ENCODE measurements at places on chromosomes 12 and 14. TPM values are rescaled to one million over a fixed set of nuclear protein-coding genes. Genes with fewer than 3 reads are reported as not detected.

- no peak for DNase-seq
Observed at GRCh38 chr12:73187765-73188164, 915.6 kb downstream of the TRHDE start.

GRCh38 chr14:102759456-102760187 lies 17.6 kb upstream of the TRAF3 start:
- DNase-seq: no peak

DNA sequence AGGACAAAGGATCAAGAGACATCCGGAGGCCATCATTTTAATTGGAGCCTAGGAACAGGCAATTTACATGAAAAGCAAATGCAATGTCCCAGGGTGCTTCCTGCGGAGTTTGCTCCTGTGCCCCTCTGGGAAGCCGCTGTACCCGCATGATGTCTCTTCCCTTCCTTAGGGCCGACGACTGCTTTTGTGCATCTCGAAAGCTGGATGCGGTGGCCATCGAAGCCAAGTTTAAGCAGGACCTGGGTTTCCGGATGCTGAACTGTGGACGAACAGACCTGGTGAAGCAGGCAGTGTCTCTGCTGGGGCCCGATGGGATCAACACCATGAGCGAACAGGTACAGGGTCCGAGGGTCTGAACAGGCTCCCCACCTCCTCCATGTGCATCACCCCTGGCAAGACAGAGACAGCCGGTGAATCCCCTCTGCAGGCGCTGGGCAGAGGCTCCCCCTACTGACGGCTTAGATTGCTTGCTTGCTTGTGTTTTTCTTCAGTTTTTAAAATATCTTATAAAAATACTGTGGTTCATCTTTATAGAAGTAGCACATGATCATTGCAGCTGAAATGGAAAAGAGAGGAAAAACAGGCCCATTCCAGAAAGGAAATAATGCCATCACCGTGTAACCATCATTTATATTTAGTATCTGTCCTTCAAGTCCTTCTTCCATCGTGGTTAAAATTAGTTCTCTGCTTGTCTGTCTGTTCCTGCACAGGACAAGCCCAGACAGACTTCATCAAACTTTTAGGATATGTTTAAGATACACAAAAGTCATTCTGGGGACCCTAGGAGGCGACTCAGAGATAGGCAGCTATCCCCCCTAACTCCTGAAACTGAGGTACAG lies 75.4 kb upstream of the PWP1 start:
- no peak for DNase-seq

- DNase-seq: no peak
Observed at GRCh38 chr14:45787167-45787566, 534.2 kb upstream of the MIS18BP1 start.

GRCh38 chr14:75188520-75189268 lies 12.3 kb upstream of the TMED10 start:
- DNase-seq: no peak

GRCh38 chr12:47561746-47562145 lies 144.1 kb downstream of the RPAP3 start:
- no peak for DNase-seq

DNA sequence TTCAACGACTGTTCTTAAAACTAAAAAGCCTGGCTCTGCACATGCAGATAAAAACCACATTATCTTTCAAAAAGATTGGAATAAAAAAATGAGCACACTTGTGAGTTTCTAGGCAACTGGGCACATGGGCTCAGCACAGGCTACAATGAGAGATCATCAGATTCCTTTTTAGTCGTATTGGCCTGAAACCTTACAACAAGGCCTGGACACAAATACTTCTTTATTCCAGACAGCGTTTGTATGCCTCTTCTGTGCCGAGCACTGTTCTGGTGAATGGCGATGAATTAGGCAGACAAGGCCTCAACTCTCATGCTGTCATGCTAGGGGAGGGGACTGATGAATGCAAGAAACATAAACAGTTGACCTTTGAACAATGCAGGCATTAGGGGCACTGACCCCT lies 463.0 kb downstream of the AACS start:
- no peak for DNase-seq

DNA sequence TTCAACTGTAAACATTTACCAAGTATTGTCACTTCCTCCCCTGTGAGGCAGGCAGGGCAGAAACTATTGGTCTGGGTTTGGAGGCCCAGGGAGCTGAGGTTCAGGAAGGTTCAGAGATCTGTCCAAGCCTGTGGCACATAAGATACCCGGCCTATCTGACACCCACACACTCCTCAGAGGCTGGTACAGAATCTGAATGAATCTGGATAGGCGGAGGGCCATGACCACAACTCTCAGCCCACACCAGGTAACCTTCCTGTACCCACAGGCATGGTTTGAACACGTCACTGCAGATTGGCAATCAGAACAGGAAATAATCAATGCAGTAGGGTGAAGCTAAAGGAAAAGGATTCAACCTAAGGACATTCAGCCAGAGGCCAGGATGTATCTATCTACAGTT lies 92.8 kb upstream of the TMCC3 start:
- DNase-seq: no peak

GPD1 gene
- 83.3 TPM for polyA plus RNA-seq

DNA sequence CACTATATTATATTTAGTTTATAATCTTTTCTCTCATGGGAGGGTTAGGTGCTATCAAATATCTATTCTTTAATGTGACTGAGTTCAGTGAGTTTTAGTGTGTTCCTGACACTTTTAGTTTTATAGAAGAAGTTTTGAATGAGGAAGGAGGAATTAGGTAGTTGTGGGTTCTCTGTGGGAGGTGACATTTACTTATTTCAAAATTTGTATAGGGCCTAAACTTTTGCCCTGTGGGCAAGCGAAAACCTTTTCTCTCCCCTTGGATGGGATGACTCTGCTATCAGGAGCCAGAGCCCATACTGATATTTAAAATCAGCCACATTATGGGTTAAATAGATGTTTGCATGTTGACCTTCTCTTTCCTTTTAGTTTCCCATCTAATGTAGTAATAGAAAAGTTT lies 43.6 kb downstream of the SPATS2 start:
- DNase-seq: no peak

GRCh38 chr12:47189728-47190127 lies 110.0 kb upstream of the AMIGO2 start:
- no peak for DNase-seq

DNA sequence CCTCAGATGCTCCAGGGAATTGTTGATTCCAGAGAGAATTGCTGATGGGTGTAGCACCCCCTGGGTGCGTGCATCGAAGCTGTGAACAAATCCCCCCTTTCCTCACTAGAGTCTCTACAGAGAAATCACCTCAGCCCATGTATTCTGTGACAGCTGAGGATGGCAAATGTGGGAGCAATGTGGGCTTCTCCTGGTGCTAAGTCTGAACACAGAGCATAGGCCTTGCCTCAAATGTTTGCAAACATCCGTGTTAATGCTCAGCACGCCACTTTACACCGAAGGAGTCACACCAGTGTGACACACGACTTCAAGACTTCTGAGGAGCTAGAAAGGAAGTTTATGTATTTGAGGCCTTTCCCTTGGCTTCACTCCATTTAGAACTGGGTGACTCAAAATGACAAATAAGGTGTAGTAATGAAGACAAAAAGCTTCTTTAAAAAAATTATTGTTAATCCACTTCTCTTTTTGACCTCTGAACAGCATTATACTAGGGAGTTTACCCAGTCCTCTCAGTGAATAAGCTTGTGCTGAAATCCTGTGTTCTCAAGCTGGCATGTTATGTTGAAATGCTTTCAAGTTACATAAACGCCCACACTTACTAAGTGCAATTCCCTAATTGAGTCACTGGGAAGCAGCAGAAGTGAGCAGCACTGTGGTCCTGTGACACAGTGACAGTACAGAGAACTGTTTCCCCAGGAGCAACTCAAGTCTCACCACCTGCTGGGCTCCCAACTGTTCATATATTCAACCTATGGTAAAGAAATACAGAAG lies 92.9 kb downstream of the FAR2 start:
- no peak for DNase-seq

TSPAN19 gene
- 0.32 TPM for polyA plus RNA-seq

- no peak for DNase-seq
Observed at GRCh38 chr14:35877276-35877675, 51.1 kb downstream of the BRMS1L start.

SIX6 gene
- polyA plus RNA-seq: not detected
